HCEC 1CT (cell line): ENCODE measurements at places on chromosomes 1 and 21.

- DNase-seq: no peak
Observed at GRCh38 chr1:3186526-3186921, 117.5 kb downstream of the PRDM16 start.

DNA sequence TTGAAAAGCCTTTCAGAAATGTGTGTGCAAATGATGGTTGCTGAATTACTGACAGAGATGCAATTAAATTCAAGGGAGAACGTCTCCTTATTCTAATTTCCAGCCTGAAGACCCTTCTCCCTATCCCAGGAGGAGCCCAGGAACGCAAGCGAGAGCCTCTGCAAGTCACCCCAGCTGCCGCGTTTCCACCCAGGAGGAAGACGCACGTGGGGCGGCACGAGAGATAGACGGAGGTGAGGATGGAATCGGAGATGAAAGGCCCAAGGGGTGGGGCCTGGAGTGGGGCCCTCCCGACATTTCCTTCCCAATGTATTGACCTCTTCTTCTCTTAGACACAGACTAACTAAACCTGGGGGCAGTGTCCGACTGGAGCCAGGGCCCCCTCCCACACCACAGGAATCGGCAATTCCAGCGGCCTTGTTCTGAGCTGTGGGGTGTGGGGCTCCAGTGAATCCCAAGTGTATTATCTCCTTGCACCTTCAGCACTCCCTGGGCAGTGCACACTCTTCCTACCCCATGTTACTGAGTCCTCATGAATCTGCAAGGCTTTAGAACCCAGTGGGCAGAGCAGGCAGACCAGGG lies 322.5 kb downstream of the AJAP1 start:
- no peak for DNase-seq

- peak; percentile 74 for DNase-seq
Observed at GRCh38 chr1:214552174-214552608, 789 bp upstream of the PTPN14 start.

- no peak for DNase-seq
Observed at GRCh38 chr1:59625384-59625783, 189.4 kb upstream of the HOOK1 start.

DNA sequence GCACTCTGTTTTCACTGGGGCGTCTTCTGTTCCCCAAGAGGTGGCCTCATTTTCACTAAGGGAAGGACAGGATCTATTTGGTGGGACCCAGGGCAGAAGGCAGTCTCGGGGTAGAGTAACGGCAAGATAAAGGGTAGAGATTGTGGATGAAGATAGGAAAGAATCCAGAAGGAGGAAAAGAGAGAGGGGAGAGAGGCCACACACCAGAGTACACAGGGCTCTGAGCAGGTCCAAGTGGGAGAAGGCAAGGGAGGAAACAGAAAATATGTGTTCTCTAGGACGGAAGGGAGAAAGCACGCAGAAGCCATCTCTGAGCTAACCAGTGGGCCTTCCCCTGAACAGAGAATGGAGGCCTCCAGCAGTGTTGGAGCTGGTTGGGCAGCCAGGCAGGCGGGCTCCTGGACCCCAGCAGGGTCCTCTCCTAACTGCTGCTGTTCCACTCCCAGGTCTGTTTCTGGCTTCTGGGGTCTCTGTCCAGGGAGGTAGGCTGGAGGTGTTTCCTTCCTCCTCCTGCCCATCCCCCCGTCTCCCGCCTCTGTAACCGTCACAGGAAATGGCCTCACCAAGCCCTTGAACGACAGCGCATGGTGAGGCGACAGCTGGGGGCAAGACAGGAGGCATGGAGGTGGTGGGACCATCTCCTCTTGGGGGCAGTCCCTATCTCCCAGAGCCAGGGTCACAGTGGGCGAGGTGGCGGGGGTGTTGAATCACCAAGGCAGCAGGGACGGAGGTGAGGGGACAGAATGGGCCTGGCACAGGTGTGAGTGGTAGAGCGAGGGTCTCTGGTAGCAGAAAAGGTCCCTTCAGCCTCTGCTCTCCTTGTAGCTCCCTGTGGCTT lies 649 bp downstream of the PTPN7 start:
- no peak for DNase-seq

DNA sequence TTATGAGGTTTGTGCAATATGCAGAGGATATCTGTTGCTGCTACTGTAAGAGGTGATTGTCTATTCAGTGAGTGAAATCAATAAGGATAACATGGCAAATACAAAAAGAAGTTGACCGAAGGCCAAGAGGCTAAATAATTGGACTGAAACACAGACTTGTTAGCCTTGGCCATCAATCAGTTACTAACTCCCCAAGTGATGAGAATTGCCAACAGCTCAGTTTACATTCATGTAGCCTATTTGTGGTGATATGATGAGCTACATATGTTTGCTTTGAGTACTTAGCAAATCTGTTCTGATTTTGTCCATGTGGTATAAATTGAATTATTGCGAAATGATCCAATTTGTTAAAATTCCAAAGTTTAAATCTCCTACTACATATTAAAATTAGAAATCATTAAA lies 68.6 kb upstream of the VAV3 start:
- DNase-seq: no peak

DNA sequence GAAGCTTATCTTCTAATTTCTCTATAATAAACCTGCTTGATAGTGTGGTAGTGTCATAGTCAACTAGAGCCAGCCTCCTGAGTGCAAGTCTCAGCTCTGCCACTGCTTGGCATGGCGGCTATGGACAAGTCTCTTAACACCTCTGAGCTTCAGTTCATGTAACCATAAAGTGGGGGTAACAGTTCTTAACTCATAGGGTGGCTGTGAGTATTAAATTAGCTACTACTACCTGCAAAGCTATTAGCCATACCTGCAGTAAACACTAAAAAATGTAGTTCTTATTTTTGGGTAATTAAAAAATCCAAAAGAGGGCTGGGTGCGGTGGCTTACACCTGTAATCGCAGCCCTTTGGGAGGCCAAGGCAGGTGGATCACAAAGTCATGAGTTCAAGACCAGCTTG lies 2.2 kb upstream of the CDC42 start:
- DNase-seq: no peak

- DNase-seq: peak; percentile 50
Observed at GRCh38 chr1:8560611-8561544, 243.0 kb downstream of the SLC45A1 start.

GRCh38 chr1:76023669-76024435 lies 50.7 kb upstream of the ST6GALNAC3 start:
- peak; percentile 7 for DNase-seq

DNA sequence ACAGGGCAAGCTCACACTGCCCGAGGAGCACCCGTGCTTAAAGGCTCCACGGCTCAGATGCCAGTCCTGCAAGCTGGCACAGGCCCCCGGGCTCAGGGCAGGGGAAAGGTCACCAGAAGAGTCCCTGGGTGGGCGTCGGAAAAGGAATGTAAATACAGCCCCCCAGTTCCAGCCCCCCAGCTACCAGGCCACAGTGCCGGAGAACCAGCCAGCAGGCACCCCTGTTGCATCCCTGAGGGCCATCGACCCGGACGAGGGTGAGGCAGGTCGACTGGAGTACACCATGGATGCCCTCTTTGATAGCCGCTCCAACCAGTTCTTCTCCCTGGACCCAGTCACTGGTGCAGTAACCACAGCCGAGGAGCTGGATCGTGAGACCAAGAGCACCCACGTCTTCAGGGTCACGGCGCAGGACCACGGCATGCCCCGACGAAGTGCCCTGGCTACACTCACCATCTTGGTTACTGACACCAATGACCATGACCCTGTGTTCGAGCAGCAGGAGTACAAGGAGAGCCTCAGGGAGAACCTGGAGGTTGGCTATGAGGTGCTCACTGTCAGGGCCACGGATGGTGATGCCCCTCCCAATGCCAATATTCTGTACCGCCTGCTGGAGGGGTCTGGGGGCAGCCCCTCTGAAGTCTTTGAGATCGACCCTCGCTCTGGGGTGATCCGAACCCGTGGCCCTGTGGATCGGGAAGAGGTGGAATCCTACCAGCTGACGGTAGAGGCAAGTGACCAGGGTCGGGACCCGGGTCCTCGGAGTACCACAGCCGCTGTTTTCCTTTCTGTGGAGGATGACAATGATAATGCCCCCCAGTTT lies 1.3 kb downstream of the CELSR2 start:
- no peak for DNase-seq

- no peak for DNase-seq
Observed at GRCh38 chr1:101898137-101898536, 98.6 kb downstream of the OLFM3 start.

- peak; percentile 37 for DNase-seq
Observed at GRCh38 chr1:208219659-208220282, 24.4 kb downstream of the PLXNA2 start.

- peak; percentile 9 for DNase-seq
Observed at GRCh38 chr1:90879281-90879680, 142.6 kb downstream of the ZNF644 start.

- no peak for DNase-seq
Observed at GRCh38 chr1:997713-997992, 2.2 kb downstream of the HES4 start.

- DNase-seq: peak; percentile 11
Observed at GRCh38 chr21:35150562-35151226, 101.6 kb upstream of the RUNX1 start.

- no peak for DNase-seq
Observed at GRCh38 chr21:18089786-18090185, 154.8 kb upstream of the CHODL start.

GRCh38 chr21:27743971-27744564 lies 777.2 kb upstream of the ADAMTS5 start:
- DNase-seq: no peak

- no peak for DNase-seq
Observed at GRCh38 chr1:154575951-154576566, 8.5 kb downstream of the CHRNB2 start.

DNA sequence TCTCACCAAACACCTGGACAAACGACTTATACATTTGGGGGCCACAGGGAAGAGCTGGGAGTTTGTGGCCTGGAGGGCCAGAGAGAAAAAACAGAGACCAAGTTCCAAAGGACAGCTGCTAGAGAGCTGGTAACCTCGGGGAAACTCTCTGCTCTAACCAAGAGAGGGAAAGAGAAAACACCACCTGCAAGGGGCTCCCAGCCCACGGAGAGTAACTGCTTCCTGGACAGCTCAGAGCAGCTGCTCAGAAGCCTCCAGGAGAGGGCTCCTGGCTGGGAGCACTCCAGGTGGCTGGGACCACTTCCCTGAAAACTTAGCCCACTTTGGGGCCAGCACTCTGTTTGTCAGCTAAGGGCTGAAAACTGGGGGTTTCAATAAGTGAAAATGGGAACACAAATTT lies 154.8 kb upstream of the GRIK3 start:
- no peak for DNase-seq

GRCh38 chr1:152167835-152168534 lies 9.0 kb upstream of the RPTN start:
- peak; percentile 75 for DNase-seq

GRCh38 chr1:42962641-42963377 lies 4.1 kb upstream of the SLC2A1 start:
- no peak for DNase-seq

- no peak for DNase-seq
Observed at GRCh38 chr1:38929476-38929875, 12.2 kb downstream of the RHBDL2 start.

DNA sequence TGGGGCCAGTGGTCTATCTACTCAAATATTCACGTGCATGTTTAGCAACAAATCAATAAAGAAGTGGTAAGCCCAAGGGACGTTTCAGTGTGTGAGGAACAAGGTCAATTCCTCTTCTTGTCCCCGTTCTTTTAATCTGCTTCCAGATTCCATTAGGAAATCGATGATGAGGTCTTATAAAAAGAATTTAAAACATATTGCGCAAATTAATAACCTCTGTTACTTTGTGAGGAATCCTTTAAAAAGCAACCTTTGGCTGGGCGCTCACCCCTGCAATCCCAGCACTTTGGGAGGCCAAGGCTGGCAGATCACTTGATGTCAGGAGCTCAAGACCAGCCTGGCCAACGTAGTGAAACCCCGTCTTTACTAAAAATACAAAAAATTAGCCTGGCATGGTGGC lies 113.0 kb upstream of the TMPRSS2 start:
- DNase-seq: no peak

DNA sequence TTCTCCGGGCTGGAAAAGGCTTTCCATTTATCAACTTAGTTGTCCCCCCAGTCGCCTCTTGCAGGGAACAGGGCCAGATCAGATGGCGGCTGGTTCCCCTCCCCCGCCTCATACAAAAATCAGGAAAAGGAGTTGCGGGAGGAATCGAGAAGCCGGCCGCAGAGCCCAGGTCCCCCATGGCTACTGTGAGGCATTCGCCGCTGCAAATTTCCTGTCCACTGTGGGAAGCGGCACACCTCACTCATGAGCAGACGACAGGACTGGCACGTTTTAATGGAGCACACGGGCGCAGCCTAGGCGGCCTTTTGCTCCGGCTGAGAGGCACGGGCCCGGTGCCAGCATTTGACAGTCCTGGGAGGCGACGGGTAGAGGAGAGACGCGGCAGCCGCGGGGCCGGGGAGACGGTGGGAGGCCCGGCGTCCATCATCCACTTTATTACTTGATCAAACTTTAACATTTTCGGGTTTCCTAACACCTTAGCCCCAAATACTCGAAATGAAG lies 1.1 kb downstream of the GNG4 start:
- no peak for DNase-seq

DNA sequence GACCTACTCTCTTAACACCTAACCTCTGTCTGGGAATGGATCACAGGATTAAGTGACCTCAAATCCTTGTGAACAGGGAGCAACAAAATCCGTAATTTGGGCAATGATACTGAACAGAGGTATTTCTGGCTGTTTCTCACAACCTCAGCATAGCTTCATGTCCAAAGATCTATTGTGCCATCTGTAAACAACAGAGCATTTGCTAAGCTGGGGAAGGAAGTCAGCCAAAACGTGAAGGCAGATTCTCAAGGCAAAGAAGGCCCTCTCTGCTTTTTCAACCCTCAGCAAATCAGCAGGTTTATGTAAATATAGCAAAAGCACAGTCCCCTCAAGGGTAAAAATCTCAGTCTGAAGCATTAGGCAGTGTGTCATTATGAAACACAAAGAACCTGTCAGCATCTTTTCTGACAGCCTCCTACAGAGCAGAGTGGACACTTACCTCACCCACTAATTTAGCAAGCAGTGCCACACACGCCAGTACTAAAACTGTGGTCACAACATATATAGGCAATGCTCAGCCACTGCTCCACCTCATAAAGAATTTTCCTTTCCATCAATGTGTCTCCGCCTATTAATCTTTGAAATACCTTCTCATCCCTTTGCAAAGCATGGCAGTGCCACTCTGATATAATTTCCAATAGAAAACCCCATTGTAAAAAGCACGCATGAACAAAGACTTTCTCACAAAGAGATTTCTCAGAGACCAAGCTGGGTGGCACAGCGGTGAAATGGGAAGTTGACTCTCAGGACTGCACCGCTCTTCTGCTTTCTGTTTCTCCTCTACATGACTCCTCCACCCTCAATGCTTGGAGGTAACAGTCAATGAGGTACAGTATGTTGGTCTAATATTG lies 188.0 kb downstream of the RERE start:
- peak; percentile 37 for DNase-seq

GRCh38 chr1:240255922-240256321 lies 164.2 kb downstream of the FMN2 start:
- DNase-seq: no peak
